ENCODE measurements at places on chromosomes 3 and 15.

- DNase-seq: no peak
- H3K27me3 ChIP-seq: no peaks in the 10 kb centered on the region
- no peak overlapping the region for H3K27ac ChIP-seq
- no peaks in the 10 kb centered on the region for H3K36me3 ChIP-seq
- H3K4me3 ChIP-seq: no peak overlapping the region
- no peaks in the 10 kb centered on the region for H3K4me1 ChIP-seq
These were observed 32.4 kb downstream of the LSM3 start for GRCh38 chr3:14210843-14211594.

- H3K36me3 ChIP-seq: no peaks in the 10 kb centered on the region
- no peak for DNase-seq
- no peak overlapping the region for H3K4me3 ChIP-seq
- H3K27me3 ChIP-seq: no peaks in the 10 kb centered on the region
These were observed 190.4 kb downstream of the DIPK2A start for GRCh38 chr3:144162042-144162441.

DNA sequence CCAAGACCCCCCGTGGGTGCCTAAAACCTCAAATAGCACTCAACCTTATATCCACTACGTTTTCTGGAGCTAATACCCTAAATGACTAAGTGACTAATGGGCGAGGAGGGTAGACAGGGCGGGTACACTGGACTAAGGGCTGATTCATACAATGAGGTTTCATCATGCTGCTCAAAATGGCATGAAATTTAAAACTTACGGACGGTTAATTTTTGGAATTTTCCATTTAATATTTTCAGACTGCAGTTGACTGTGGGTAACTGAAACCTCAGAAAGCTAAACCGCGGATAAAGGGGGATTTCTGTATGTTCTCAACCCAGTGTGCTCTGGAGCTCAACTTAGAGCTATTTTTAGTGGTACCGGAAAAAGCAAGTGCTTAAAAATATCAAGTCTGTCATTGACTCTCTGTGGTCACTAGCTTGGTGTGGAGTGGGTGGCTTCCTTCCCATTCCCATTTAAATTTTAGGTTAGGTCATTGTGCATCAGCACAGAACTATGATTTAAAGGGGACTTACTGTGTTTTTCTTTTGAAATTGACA, 72.9 kb downstream of the LRRC28 start:
- H3K4me1 ChIP-seq: no peaks in the 10 kb centered on the region
- no peak overlapping the region for H3K27ac ChIP-seq
- H3K27me3 ChIP-seq: no peaks in the 10 kb centered on the region
- H3K4me3 ChIP-seq: no peak overlapping the region

GRCh38 chr3:32243519-32243918, 5.0 kb downstream of the CMTM8 start:
- H3K27ac ChIP-seq: no peak overlapping the region
- H3K27me3 ChIP-seq: peaks cover 2% of the 10 kb centered on the region
- no peak for DNase-seq
- peaks cover 7% of the 10 kb centered on the region for H3K36me3 ChIP-seq
- peaks cover 42% of the 10 kb centered on the region for H3K4me1 ChIP-seq

GRCh38 chr15:85412956-85413854, 32.8 kb downstream of the AKAP13 start:
- DNase-seq: peak; percentile 81
- peak overlapping the region; percentile 68 for H3K4me3 ChIP-seq
- H3K36me3 ChIP-seq: peaks cover 13% of the 10 kb centered on the region
- H3K4me1 ChIP-seq: peaks cover 45% of the 10 kb centered on the region

DNA sequence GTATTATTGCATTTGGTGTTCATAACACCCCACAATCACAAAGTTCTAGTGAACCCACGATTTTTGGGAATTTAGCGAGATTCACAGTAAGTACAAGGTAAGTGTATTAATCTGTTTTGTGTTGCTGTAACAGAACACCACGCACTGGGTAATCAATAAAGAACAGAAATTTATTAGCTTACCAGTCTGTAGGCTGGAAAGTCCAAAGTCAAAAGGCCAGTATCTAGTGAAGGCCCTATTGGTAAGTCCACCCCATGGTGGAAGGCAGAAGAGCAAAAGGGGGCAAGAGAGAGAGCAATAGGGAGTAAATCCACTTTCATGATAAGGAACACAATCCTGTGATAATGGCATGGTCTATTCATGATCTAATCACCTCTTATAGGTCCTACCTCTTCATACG, 190.3 kb upstream of the KCNMB2 start:
- no peak for DNase-seq
- no peak overlapping the region for H3K4me3 ChIP-seq
- H3K27ac ChIP-seq: no peak overlapping the region
- H3K27me3 ChIP-seq: no peaks in the 10 kb centered on the region
- H3K4me1 ChIP-seq: no peaks in the 10 kb centered on the region

DNA sequence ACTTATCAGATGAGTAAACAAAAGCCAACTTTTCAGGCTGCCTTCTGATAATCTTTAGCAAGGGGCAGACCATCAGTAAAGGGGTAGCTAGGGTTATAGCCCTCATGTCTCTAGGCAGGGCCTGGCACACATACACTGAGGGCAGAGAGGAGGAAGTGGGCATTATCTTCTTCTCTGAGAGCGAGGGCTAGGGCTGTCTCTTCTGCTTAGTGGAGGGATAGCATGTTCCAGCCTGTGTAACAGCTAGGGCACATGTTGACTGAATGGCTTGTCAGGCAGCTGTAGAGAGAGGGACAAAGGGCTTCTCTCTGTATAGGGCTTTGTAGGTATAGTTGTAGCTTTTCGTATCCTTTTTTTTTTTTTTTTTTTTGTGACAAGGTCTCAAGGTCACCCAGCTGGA, 17.8 kb downstream of the CRTC3 start:
- H3K36me3 ChIP-seq: peaks cover 63% of the 10 kb centered on the region
- H3K27me3 ChIP-seq: no peaks in the 10 kb centered on the region
- H3K27ac ChIP-seq: peak overlapping the region; percentile 39
- DNase-seq: no peak

DNA sequence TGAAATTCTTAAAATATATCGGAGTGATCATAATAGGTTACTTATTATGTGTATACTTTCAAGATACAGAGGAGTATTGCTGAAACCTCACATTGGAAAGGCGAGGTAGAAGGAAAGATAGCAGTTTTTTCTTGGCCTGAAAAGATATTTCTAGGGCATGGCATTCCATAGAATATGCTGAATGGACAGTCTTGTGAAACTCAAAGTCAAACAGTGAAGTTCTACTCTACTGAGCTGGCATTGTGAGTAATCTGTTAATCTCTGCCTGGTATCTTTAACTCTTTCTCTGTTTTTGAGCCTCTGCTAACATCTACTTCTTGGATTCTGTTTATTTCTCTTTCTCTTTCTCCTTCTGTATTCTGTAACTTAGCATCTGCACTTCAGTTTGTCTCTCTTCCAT, 176.3 kb upstream of the ZBTB20 start:
- no peaks in the 10 kb centered on the region for H3K36me3 ChIP-seq
- no peak for DNase-seq
- H3K27me3 ChIP-seq: no peaks in the 10 kb centered on the region
- no peak overlapping the region for H3K27ac ChIP-seq
- no peaks in the 10 kb centered on the region for H3K4me1 ChIP-seq

GRCh38 chr3:108403686-108404345, 106.6 kb downstream of the MYH15 start:
- no peak for DNase-seq
- no peak overlapping the region for H3K4me3 ChIP-seq
- no peaks in the 10 kb centered on the region for H3K36me3 ChIP-seq
- H3K4me1 ChIP-seq: peaks cover 5% of the 10 kb centered on the region
- peaks cover 4% of the 10 kb centered on the region for H3K27me3 ChIP-seq

GRCh38 chr3:14411988-14412387, 9.6 kb downstream of the SLC6A6 start:
- peaks cover 20% of the 10 kb centered on the region for H3K4me1 ChIP-seq
- H3K4me3 ChIP-seq: no peak overlapping the region
- DNase-seq: no peak
- peaks cover 32% of the 10 kb centered on the region for H3K36me3 ChIP-seq
- peak overlapping the region; percentile 52 for H3K27ac ChIP-seq

GRCh38 chr3:87503900-87504498, 227.6 kb upstream of the POU1F1 start:
- H3K27me3 ChIP-seq: no peaks in the 10 kb centered on the region
- no peaks in the 10 kb centered on the region for H3K4me1 ChIP-seq
- H3K36me3 ChIP-seq: no peaks in the 10 kb centered on the region
- H3K4me3 ChIP-seq: no peak overlapping the region
- no peak overlapping the region for H3K27ac ChIP-seq

- DNase-seq: no peak
- H3K27ac ChIP-seq: no peak overlapping the region
- H3K36me3 ChIP-seq: no peaks in the 10 kb centered on the region
- H3K27me3 ChIP-seq: no peaks in the 10 kb centered on the region
These were observed 61.1 kb downstream of the XXYLT1 start for GRCh38 chr3:195209847-195210265.

GRCh38 chr3:127820221-127820825, 2.0 kb downstream of the MGLL start:
- peaks cover 29% of the 10 kb centered on the region for H3K4me1 ChIP-seq
- H3K4me3 ChIP-seq: peak overlapping the region; percentile 10
- peaks cover 48% of the 10 kb centered on the region for H3K27me3 ChIP-seq

DNA sequence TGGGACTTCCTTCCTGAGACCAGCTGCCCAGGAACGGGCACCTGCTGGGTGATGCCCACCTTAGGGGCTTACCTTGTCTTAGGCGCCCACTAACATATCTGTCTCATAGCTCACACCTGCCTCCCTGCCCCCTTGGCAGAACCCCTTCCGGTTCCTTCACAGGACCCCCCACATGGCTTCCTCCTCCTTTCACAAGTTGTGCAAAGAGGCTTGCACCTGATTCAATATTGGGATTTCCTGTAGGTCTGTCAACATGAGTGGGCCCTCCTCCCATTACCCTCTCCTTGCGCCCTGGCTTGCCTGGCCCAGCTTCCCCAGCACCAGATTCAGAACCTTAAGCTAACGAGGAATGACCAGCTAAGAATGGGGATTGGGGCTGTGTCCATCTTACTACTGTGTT, 633 bp downstream of the THPO start:
- H3K4me1 ChIP-seq: no peaks in the 10 kb centered on the region
- no peak for DNase-seq
- H3K27ac ChIP-seq: no peak overlapping the region
- no peak overlapping the region for H3K4me3 ChIP-seq
- no peaks in the 10 kb centered on the region for H3K36me3 ChIP-seq

DNA sequence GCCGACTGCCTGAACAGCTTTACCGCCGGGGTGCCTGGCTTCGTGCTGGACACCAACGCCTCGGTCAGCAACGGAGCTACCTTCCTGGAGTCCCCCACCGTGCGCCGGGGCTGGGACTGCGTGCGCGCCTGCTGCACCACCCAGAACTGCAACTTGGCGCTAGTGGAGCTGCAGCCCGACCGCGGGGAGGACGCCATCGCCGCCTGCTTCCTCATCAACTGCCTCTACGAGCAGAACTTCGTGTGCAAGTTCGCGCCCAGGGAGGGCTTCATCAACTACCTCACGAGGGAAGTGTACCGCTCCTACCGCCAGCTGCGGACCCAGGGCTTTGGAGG, 815 bp downstream of the SPINT1 start:
- H3K4me1 ChIP-seq: peaks cover 26% of the 10 kb centered on the region
- peak overlapping the region; percentile 90 for H3K4me3 ChIP-seq
- peak; percentile 31 for DNase-seq
- H3K36me3 ChIP-seq: peaks cover 2% of the 10 kb centered on the region

DNA sequence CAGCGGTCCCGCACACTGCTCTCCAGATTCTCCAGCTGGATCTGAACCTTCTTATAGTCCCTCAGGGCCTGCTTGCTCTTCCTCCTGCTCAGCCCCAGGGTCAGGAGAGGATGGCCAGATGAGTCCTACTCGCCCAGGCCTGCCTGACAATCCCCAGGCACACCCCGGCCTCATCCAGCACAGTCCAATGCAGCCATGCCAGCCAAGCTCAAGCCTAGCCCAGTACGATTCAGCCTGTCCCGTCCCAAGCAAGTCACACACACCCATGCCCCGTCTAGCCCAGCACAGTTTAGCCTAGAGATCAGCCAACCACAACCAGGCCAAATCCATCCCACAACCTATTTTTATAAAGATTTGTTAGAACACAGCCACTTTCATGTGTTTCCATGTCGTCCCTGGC, 16.8 kb downstream of the PLXNB1 start:
- H3K36me3 ChIP-seq: no peaks in the 10 kb centered on the region
- no peak for DNase-seq
- H3K4me3 ChIP-seq: no peak overlapping the region
- H3K27ac ChIP-seq: no peak overlapping the region
- H3K4me1 ChIP-seq: no peaks in the 10 kb centered on the region

DNA sequence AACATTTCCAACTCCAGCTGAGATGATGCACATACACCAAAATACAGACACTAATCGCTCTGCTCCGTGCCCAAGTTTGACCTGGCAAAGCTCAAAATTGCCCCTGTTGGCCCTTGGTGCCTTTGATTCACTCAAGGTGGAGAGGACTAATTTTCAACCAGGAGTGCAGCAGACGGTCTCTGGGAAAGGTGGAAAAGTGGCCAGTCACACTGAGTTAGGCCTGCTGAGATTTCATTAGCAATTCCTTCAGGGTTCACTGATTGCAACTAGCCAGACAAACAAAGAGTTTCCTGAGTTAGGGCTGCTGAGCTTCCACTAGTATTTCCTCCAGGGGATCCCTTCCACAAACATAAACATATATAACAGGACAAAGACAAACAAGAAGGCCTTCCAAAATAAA, 28.7 kb upstream of the LHFPL4 start:
- no peak overlapping the region for H3K4me3 ChIP-seq
- H3K36me3 ChIP-seq: no peaks in the 10 kb centered on the region
- H3K4me1 ChIP-seq: no peaks in the 10 kb centered on the region
- no peak for DNase-seq

- no peak for DNase-seq
- no peak overlapping the region for H3K27ac ChIP-seq
- peaks cover 2% of the 10 kb centered on the region for H3K4me1 ChIP-seq
- H3K4me3 ChIP-seq: no peak overlapping the region
- no peaks in the 10 kb centered on the region for H3K27me3 ChIP-seq
- no peaks in the 10 kb centered on the region for H3K36me3 ChIP-seq
These were observed 233.5 kb upstream of the WNT5A start for GRCh38 chr3:55720614-55721013.

- H3K4me3 ChIP-seq: no peak overlapping the region
- no peak overlapping the region for H3K27ac ChIP-seq
- no peaks in the 10 kb centered on the region for H3K36me3 ChIP-seq
- H3K4me1 ChIP-seq: no peaks in the 10 kb centered on the region
- peaks cover 7% of the 10 kb centered on the region for H3K27me3 ChIP-seq
These were observed 26.6 kb upstream of the ACAN start for GRCh38 chr15:88776646-88777045.

GRCh38 chr3:127834771-127835170, 12.5 kb upstream of the MGLL start:
- no peak overlapping the region for H3K4me3 ChIP-seq
- H3K27ac ChIP-seq: no peak overlapping the region
- H3K4me1 ChIP-seq: peaks cover 5% of the 10 kb centered on the region
- peaks cover 11% of the 10 kb centered on the region for H3K27me3 ChIP-seq

GRCh38 chr15:44999105-44999504, 23.9 kb upstream of the SORD start:
- H3K4me3 ChIP-seq: no peak overlapping the region
- H3K27me3 ChIP-seq: peaks cover 20% of the 10 kb centered on the region
- no peak for DNase-seq
- H3K36me3 ChIP-seq: no peaks in the 10 kb centered on the region
- H3K4me1 ChIP-seq: no peaks in the 10 kb centered on the region

Measured in T-helper 2 cell treated with Interferon-gamma antibody and Interleukin-4, amounts not matched to agents 5 μg/mL and 100 μg/mL, for 36 hours (primary cell).